Progenitor cell of endocrine pancreas (in vitro differentiated cells): ENCODE measurements at places on chromosomes 2 and 18. TPM values are rescaled to one million over a fixed set of nuclear protein-coding genes. Genes with fewer than 3 reads are reported as not detected.

CDH7 gene
- 6.5 and 9.2 TPM in 2 replicates for total RNA-seq

DNA sequence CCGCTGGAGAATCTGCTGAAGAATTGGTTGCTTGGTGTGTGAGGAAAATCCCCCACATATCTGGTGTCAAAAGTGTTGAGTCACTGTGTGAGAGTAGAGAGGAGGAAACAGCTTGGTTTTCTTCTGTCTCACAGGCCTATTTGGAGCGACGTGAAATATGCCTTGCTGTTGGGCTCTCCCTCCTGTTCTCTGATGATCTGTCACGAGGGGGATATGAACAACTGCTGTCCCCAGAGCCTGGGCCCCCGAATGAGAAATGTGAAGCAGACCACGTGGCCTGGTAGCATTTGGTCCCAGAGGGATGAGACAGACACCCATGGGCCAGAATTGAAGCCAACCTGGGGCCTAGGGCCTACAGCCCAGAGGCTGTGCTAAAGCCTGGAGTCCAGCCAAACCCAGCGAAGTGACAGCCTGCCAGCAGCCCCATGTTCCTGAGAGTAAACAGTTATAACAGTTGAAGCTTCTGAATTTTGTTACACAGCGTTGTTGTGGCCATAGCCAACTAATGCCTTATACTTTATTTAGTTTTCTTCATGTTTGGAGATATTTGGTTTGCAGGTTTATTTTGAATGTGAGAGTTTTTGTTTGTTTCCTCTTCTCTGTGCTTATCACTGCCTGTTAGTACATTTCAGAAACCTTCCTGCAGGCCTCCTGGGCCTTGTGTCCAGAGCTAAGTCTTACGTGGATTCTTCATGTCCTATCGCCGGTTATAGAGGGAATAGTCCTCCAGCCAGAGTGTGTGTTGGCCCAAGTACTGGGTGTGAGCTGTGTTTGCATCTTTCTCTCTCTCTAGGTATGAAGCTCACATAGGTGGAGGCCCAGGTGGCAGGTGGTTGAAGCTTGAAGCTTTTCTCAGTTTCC lies 18.7 kb upstream of the COLEC12 start:
- H3K4me1 ChIP-seq, result peaks cover 5% of the 10 kb centered on the region
- no peak overlapping the region for H3K4me3 ChIP-seq
- peaks cover 7% of the 10 kb centered on the region for H3K36me3 ChIP-seq

- H3K4me3 ChIP-seq, result no peak overlapping the region
- H3K36me3 ChIP-seq, result no peaks in the 10 kb centered on the region
- no peak for DNase-seq
These were observed 37.8 kb downstream of the NYAP2 start for GRCh38 chr2:225437319-225437718.

TRABD2A gene
- total RNA-seq, result 1.4 and 2.0 TPM in 2 replicates

GRCh38 chr2:74198023-74198460 lies 373 bp upstream of the MTHFD2 start:
- no peaks in the 10 kb centered on the region for H3K36me3 ChIP-seq
- H3K27me3 ChIP-seq, result peaks cover 13% of the 10 kb centered on the region
- peaks cover 14% of the 10 kb centered on the region for H3K4me1 ChIP-seq
- no peak for DNase-seq
- H3K27ac ChIP-seq, result peak overlapping the region; percentile 98

GRCh38 chr18:3722649-3723433 lies 272.9 kb downstream of the TGIF1 start:
- no peaks in the 10 kb centered on the region for H3K36me3 ChIP-seq
- H3K27ac ChIP-seq, result peak overlapping the region; percentile 80
- DNase-seq, result no peak
- peaks cover 41% of the 10 kb centered on the region for H3K4me1 ChIP-seq
- H3K4me3 ChIP-seq, result no peak overlapping the region

DNA sequence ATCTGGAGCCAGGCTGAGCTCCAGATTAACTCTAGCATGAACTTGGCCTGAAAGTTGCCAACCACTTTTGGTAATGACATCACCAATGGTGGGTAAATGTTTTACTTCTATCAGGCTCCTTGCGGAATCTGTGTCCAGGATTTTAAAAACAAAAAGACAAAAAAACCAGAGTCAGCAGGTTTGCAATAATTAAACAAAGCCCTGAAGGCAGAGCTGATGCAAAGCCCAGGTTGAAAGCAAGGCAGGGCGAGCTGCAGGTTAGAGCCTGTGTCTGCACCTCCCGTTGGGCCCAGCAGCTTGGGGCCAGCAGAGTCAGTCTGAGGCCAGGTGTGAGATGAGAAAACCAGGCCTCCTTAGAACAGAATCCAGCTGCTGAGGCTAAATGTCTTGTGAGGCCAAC lies 29.1 kb upstream of the ALK start:
- H3K4me1 ChIP-seq, result peaks cover 4% of the 10 kb centered on the region
- H3K4me3 ChIP-seq, result no peak overlapping the region
- H3K27me3 ChIP-seq, result no peaks in the 10 kb centered on the region

FNDC4 gene
- 10.2 and 12.2 TPM in 2 replicates for total RNA-seq

MEIS1 gene
- total RNA-seq, result 296 and 306 TPM in 2 replicates

- peaks cover 15% of the 10 kb centered on the region for H3K27me3 ChIP-seq
- no peak overlapping the region for H3K4me3 ChIP-seq
- no peaks in the 10 kb centered on the region for H3K36me3 ChIP-seq
- peaks cover 2% of the 10 kb centered on the region for H3K4me1 ChIP-seq
- no peak overlapping the region for H3K27ac ChIP-seq
These were observed 82.1 kb downstream of the ZBTB7C start for GRCh38 chr18:48326901-48327675.

DNA sequence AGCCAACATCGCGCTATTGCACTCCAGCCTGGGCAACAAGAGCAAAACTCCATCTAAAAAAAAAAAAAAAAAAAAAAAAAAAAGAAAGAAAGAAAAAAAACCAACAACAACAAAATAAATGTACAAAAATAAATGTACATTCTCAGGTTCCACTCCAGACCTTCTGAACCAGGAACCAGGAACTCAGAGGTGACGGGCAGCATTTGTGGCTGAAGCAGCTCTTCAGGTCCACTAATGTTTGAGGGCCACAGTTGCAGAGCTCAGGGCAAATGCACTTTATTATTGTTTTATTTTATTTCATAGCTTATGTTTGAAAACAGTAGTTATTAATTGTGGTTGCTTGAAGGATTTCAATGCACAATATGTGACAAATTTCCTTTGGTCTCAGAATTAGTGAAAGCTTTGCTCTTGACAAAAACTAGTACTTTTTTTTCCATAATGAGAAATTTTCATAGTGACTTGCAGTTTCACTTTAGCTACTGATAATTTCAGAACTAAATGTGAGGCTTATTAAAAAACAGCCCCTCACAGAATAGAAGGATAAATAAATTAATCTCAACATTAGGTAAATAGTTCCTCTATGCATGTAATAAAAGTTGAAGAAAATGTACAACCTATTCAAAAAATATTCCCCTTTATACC lies 378.4 kb upstream of the SPHKAP start:
- no peaks in the 10 kb centered on the region for H3K4me1 ChIP-seq
- no peak overlapping the region for H3K4me3 ChIP-seq
- no peaks in the 10 kb centered on the region for H3K27me3 ChIP-seq
- DNase-seq, result no peak

DNA sequence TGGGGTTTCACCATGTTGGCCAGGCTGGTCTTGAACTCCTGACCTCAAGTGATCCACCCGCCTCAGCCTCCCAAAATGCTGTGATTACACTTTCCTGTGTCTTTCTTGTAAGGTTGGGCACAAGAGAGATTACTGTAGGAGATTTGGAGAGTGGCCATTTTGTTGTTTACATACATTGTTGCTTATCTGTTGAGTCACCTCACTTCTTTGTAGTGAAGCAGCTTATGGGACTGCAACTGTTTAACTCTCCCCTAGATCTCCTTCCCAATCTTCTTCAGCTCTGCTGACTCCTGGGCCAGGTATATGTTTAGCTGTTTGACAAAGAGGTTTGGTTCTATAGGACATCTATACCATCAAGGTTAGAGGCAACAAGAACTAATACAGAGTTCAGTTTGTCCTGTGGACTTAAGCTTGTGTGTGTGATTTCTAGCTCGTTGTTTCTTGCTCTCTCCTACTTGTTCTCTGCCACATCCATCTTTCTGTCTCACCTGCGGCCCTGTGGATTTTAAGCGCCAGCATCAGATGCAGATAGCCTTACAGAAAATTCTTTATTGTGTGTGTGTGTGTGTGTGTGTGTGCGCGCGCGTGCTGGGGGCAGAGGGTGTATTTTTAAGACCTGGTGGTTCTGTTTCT lies 95.4 kb downstream of the HAUS1 start:
- H3K4me1 ChIP-seq, result peaks cover 5% of the 10 kb centered on the region
- DNase-seq, result no peak
- no peaks in the 10 kb centered on the region for H3K36me3 ChIP-seq
- no peak overlapping the region for H3K4me3 ChIP-seq
- H3K27ac ChIP-seq, result peak overlapping the region; percentile 85

- H3K4me3 ChIP-seq, result peak overlapping the region; percentile 78
- peak overlapping the region; percentile 80 for H3K27ac ChIP-seq
- H3K27me3 ChIP-seq, result peaks cover 3% of the 10 kb centered on the region
These were observed 248 bp downstream of the HAAO start for GRCh38 chr2:42792087-42792582.

- H3K27me3 ChIP-seq, result peaks cover 5% of the 10 kb centered on the region
- no peaks in the 10 kb centered on the region for H3K4me1 ChIP-seq
- no peak for DNase-seq
- no peak overlapping the region for H3K4me3 ChIP-seq
- H3K27ac ChIP-seq, result no peak overlapping the region
These were observed 596.6 kb downstream of the RNF144A start for GRCh38 chr2:7513834-7514233.

- no peak overlapping the region for H3K4me3 ChIP-seq
- no peak overlapping the region for H3K27ac ChIP-seq
- H3K27me3 ChIP-seq, result no peaks in the 10 kb centered on the region
- peaks cover 18% of the 10 kb centered on the region for H3K4me1 ChIP-seq
- H3K36me3 ChIP-seq, result peaks cover 7% of the 10 kb centered on the region
These were observed 4.6 kb downstream of the MBP start for GRCh38 chr18:77127769-77128671.

DNA sequence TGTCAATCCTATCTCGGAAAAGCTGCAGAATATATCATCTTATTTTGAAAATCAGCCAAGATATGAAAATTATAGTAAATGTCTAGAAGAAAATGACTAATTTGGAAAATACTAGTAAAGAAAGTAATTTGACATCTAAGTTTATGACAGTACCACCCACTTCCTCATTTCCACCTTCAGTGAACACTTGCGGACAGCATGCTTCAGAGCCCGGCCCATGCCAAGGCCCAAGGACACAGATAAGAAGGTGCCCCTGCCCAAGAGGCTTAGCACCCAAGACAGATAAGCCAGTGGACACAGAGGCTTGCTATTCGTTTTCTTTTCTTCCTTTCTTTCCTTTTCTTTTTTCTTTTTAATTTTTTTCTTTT lies 4.8 kb upstream of the KCNG2 start:
- no peak for DNase-seq
- peaks cover 87% of the 10 kb centered on the region for H3K27me3 ChIP-seq
- H3K4me1 ChIP-seq, result peaks cover 15% of the 10 kb centered on the region
- H3K27ac ChIP-seq, result no peak overlapping the region

WDFY1 gene
- total RNA-seq, result 52.3 and 54.6 TPM in 2 replicates

CRYGC gene
- total RNA-seq, result not detected in 2 replicates

- no peaks in the 10 kb centered on the region for H3K36me3 ChIP-seq
- no peak overlapping the region for H3K4me3 ChIP-seq
- H3K27ac ChIP-seq, result no peak overlapping the region
These were observed 422.8 kb upstream of the ZEB2 start for GRCh38 chr2:144942516-144943256.

DNA sequence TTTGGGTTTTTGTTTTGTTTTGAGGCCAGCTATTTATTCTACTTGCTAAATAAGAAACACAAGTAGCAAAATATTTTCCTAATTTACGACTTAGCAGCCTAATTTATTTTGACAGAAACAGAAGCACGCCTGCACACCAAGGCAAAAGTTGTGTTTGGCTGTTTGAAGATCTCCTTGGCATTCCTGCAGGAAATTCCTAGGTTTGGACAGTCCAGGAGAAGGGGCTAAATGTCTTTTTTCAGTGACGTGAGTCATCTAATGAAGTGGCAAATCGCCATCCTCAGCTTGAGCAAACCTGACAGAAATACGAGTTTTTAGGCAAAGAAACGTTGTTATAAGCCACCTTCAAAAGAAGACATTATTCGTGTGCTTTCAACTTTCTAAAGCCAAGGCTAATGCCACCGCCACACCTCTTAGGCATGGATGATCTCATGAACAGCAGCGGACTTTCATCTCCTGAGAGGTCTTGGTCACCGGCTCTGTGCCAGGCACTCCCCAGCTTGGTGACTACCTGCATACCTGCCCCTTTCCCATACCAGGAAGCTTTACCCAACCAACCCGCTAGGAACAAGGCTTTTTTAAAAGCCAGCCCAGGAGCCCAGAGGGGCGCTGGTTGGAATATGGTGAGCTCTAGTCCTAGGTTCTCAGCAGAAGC lies 30.9 kb downstream of the STK39 start:
- no peak overlapping the region for H3K4me3 ChIP-seq
- no peak for DNase-seq
- peaks cover 31% of the 10 kb centered on the region for H3K4me1 ChIP-seq
- no peaks in the 10 kb centered on the region for H3K27me3 ChIP-seq
- H3K27ac ChIP-seq, result no peak overlapping the region

DNA sequence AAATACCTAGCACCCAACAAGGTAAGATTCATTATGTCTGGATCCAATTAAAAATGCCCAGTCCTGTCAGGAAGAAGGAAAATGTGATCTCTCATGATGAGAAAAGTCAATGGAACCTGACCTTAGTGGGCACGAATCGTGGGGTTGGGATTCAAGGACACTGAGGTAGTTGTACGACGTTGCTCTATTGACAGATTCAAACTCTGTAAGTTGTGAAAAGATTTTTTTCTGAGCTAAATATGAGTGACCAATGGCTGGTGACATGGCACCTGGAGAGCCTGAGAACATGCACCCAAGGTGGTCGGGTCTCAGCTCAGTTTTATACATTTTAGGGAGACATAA lies 148.2 kb downstream of the NDUFA10 start:
- H3K36me3 ChIP-seq, result no peaks in the 10 kb centered on the region
- no peak overlapping the region for H3K27ac ChIP-seq
- no peak overlapping the region for H3K4me3 ChIP-seq
- peaks cover 6% of the 10 kb centered on the region for H3K27me3 ChIP-seq
- H3K4me1 ChIP-seq, result peaks cover 6% of the 10 kb centered on the region

ITPRIPL1 gene
- 6.1 and 6.9 TPM in 2 replicates for total RNA-seq

- DNase-seq, result no peak
- no peaks in the 10 kb centered on the region for H3K36me3 ChIP-seq
- no peak overlapping the region for H3K27ac ChIP-seq
- H3K4me1 ChIP-seq, result no peaks in the 10 kb centered on the region
These were observed 22.4 kb upstream of the KCNK3 start for GRCh38 chr2:26670171-26670570.

DNA sequence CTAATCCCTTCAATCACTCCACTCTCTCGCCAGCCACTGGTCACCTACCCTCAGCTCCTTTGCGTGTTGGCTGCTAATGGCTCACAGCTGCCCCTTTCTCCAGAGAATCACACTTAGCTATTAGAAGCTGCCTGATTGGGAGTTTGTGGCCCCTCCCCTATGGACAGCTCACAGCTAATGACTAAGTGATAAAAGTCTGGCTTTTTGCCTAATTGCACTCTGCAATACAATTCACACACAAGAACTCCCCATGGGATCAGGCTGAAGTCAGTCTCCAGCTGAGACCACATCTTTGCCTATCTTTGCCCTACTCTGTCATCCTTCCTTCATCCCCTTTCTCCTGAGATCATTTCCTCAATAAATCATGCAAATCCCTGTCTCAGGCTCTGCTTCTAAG lies 701.9 kb upstream of the RAB6C start:
- H3K4me3 ChIP-seq, result no peak overlapping the region
- no peak overlapping the region for H3K27ac ChIP-seq
- no peaks in the 10 kb centered on the region for H3K36me3 ChIP-seq
- peaks cover 4% of the 10 kb centered on the region for H3K27me3 ChIP-seq
- peaks cover 8% of the 10 kb centered on the region for H3K4me1 ChIP-seq

GRCh38 chr2:129404000-129404685 lies 575.3 kb upstream of the RAB6C start:
- no peak overlapping the region for H3K4me3 ChIP-seq
- no peaks in the 10 kb centered on the region for H3K36me3 ChIP-seq
- DNase-seq, result no peak
- H3K27ac ChIP-seq, result no peak overlapping the region
- H3K4me1 ChIP-seq, result no peaks in the 10 kb centered on the region
- peaks cover 2% of the 10 kb centered on the region for H3K27me3 ChIP-seq

SCN3A gene
- total RNA-seq, result 4.7 and 5.3 TPM in 2 replicates
